ENCODE measurements at places on chromosomes 1 and 21. TPM values are rescaled to one million over a fixed set of nuclear protein-coding genes. Genes with fewer than 3 reads are reported as not detected.

LHX8 gene
- 0.79 TPM for total RNA-seq

SNX7 gene
- total RNA-seq, result 120 TPM

GRCh38 chr1:225710804-225711203, 57.9 kb upstream of the ENAH start:
- DNase-seq, result peak; percentile 87

DNA sequence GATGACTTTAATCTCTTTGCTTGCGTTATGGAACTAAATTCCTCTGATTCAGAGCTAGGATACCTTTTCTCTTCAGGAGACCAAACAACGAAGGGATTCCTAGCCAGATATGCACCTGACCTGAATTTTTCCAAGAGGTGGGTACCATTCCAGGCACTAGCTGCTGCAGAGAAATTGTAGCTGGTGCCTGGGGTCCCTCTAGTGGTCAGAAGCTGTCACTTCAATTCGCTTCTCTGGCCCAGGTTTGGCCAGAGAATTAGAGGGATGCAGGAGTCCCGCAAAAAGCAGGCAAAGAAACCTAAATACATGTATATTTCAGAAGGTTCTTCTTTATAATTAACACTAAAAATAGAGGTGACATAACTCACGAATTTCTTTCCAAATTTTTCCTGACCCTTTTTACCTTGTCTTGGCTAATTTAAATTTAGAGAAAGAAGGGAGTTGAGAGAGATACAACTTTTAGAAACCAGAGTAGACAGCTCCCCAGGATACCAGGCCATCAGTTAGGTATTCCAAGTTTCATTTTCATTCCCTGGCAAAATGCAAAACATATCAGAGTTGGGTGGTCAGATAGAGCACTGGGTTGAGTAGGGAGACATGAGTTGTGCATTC, 9.6 kb downstream of the ACKR1 start:
- DNase-seq, result peak; percentile 23

DNA sequence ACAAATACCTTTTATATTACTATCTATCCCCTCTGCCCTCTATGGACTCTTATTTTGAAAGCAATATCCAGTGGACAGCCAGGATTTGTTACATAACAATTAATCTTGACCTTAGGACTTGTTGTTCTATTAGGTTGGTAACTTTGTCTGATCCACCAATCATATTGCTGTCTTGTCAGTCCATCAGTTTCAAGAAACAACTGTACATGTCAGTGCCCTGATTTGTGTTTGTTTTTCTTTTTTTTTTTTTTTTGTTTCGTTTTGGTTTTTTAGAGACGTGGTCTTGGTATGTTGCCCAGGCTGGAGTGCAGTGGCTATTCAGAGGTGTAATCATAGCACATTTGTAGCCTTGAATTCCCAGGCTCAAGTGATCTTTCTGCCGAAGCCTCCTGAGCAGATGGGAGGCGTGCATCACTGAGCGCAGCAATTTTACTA, 1.5 kb upstream of the SCP2 start:
- DNase-seq, result no peak
